ENCODE measurements at places on chromosomes 11 and 22.

DNA sequence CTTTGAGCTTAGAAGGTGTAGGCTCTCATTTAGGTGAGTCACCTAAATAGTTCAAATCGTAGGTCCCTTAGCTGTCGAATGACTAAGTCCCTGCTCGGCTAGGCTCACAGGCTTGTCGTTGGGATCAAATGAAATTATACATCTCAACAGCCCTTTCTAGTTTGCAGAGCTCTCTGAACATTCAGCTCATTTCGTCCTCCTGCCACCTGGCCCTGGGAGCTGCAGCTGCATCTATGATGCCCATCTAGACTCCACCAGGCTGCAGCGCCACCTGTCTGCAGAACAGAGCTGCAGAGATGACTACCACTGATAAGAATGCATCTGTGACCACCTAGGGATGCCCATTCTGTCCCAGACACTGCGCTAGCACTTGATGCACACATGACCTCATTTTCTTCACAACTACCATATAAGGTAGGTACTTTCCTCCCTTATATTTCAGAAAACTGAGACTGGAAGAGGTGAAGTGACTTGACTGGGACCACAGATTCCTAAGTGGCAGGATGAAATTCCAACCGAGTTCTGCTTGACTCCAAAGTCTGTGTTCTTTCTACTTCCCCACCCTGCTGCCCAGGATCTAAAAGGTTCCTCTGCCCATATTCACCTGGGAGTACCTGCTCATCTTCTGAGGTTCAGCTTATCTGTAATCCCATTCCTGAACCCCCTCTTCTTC lies 141.1 kb upstream of the NARS2 start:
- DNase-seq: peak; percentile 89

GRCh38 chr11:72702577-72703241 lies 28.5 kb upstream of the PDE2A start:
- DNase-seq: no peak

DNA sequence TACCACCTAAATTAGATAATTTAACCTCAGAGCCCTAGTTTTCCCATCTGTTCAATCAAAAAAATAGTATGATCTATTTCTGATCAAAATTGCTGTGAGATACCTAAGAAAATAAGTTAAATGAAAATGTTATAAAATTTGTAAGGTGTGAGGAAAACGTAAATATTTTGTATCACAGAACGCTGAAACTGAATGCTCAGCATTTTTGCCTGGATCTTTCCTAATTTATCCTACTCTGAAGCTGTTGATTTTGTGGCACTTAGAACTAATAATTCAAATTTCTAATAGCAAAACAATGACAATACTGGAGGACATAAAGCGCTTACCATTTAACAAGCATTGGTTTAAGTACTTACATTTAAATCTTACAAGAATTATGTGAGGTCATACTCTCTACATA lies 674.2 kb downstream of the FAM181B start:
- DNase-seq: no peak

DNA sequence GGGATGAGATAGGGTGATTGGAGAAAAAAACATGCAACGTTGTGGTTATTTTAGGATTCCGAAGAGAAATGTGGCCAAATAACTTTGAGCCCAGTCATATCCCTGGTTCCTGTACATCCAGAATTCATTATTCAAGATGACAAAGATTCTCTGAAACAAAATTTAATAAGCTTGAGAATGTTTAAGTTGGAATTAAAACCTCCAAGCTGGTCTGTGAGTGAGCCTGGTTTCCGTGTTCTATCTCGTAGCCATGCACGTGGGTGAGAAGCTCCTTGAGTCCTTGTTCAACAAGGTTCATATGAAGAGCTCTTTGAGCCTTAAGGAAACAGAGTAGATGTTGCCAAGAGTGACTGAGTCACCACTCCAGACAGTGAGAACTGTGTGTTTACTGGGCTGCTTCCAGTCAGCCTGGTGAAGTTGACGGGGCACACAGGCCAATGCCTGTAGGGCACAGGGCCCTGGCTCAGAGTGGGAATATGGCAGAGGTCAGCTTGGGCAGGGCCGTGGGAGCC lies 206.5 kb downstream of the NAV2 start:
- peak; percentile 73 for DNase-seq

GRCh38 chr11:90310210-90310609 lies 87.4 kb upstream of the CHORDC1 start:
- DNase-seq: no peak

DNA sequence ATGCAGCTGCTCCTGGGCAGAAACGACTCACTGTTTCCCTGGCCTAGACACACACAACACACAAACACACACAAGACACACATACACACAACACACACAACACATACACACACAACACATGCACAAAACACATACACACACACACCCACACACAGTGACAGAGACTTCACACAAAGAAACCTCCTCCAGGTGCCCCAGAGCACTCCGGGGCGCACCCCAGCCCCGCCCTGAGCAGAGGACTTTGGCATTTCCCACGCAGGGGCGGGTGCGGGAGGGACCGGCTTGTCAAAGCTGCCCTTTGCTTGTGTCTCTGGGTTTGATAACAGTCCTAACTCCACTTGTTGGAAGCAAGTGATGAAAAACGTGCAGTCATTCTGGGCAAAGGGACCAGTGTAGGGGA lies 6.5 kb downstream of the APOBEC3A start:
- no peak for DNase-seq

- DNase-seq: no peak
These were observed 101.9 kb downstream of the IGLL1 start for GRCh38 chr22:23478175-23478574.

DNA sequence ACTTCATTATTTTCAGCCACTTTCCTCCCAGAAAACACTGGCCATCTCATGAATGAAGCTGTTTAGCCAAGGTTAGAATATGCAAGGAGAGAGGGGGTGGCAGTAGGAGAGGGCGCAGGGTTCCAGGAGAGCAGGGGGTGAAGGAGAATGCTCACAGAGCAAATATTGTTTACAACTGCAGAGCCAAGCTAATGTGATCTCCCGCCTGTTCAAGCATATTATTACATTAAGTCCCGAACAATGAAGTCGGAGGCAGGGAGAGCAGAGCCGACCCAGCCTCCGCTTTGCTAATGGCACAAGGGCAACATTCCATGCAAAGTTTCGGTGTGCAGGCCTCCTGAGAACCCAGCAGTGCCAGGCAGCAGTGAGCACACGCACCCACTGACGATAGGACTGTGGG lies 80.1 kb downstream of the MICAL3 start:
- DNase-seq: no peak

- no peak for DNase-seq
These were observed 307.4 kb upstream of the B3GAT1 start for GRCh38 chr11:134719397-134719796.

DNA sequence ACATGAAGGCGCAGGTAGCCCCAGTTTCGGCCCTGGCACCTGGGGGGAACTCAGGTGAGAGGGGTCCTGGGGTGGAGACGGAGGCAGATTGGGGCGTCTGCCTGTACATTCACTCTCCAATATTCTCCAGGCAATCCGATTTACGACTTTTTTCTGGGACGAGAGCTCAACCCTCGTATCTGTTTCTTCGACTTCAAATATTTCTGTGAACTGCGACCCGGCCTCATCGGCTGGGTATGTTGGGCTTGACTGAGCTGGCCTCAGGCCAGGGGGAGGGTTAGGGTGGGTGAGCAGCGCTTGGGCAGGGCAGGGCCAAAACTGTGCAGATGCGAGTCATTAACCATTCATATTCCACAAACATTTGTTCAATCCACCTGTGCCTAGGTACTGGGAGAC lies 1.7 kb downstream of the TM7SF2 start:
- DNase-seq: no peak

DNA sequence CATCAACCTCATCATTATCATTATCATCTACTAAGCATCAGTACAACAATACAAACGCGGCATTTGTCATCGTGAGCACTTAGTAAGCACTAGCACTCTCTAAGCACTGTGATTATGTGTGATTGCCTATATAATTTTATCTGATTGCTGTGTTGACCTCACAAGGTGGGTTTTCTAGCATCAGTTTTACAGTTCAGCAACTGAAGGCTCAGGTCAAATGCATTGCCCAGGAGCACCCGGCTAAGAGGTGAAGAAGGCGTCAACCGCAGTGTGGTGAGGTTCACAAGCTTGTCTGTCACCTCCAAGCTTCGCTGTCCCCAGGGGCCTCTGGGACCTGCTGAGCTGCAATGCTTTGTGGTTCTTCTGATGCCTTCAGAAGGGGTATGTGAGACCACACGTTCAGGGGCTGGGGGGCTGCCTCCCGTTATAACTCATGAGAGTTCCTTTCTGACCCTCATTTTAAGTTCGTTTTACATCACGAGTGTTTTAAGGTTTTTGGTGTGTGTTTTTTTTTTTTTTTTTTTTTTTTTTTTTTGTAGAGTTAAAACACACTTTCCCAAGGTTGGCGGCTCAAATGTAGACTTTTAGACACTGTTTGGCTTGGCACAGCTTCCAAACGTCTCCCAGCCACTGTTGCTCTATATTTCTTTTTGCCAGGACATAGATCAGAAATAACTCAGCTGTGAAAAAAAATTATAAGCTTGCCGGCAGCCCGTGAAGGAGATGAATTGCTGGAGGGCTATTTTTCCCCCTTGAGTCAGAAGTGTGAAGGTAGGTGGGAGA lies 33.8 kb upstream of the SCUBE1 start:
- DNase-seq: no peak

DNA sequence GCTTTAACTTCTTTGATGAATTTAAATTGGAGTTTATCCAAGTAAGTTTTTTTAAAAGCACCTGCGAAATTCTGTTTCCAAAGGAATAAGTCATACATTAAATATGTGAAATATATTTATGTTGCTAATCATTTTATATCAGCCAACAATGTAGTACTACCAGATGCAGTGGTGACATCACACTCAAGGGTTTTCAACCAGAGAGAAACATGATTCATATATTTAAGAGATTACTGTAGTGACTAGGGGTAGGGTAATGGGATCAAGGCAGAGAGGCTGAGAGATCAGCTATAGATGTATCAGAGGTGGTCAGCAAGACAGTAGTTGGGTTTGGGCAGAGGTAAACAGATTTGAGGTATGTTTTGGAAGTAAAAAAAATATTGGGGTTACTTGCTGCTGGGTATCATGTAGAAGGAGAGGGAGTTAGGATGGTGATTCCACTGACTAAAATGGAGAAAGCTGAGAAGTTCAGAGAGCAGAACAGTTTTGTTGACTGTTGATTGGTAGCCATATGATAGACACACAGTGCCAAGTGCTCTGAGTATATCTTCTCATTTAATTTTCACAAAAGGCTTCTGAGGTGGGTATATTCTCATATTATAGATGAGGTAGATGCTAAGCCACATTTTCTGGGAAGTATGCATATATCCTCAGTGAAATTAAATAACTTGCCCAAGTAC lies 39.4 kb downstream of the CEP57 start:
- no peak for DNase-seq

GRCh38 chr11:70360211-70360610 lies 38.1 kb upstream of the CTTN start:
- DNase-seq: no peak

GRCh38 chr11:66580803-66581202 lies 12.1 kb downstream of the CCDC87 start:
- no peak for DNase-seq

DNA sequence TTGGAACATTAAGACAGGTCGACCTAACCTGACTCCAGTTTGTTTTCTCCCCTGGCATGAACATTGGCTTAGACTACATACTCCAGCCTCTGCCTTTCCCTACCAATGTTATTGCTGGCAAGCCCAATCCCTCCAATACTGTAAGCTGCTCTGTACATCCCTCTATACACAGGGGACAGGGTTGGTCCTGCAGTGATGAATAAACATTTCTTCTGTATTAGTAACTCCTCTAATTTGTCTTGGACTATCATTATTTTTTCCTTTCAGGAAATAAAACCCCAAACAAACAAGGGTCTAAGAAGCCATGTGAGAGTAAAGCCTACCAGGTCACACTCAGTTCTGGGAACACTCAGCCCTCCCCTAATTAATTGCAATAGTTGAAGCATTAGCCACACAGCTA lies 35.1 kb upstream of the FJX1 start:
- DNase-seq: no peak

- no peak for DNase-seq
These were observed 1599.2 kb upstream of the TENM4 start for GRCh38 chr11:81039916-81040524.

DNA sequence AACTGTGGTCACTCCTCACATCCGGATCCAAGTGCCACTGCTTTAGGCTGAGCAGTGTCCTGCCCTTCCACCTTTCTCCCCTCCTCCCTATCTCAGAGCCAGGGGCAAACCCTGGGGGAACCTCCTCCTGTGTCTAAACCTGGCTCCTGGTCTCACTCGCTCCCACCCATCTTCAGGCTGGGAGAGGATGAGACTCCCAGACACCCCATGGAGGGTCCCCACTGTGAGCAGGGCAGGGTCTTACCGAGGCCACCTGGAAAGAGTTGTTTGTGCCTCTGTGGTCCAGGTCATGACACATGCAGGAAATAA lies 93.6 kb downstream of the PDE2A start:
- DNase-seq: peak; percentile 15

DNA sequence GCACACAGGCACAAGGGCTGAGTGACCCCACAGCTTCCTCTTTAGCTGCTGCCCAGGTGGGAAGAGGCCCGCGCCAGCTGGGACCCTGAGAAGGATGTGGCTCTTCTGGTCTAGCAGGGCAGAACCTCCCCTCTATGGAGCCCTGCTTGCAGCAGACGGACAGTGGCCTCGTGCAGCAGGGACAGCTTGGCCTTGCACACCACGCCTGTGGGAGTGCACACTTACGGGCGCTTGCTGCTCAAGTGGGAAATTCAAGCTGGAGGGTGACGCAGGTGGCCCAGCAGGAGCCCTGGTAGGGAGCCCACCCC lies 971.4 kb downstream of the BRD1 start:
- no peak for DNase-seq

DNA sequence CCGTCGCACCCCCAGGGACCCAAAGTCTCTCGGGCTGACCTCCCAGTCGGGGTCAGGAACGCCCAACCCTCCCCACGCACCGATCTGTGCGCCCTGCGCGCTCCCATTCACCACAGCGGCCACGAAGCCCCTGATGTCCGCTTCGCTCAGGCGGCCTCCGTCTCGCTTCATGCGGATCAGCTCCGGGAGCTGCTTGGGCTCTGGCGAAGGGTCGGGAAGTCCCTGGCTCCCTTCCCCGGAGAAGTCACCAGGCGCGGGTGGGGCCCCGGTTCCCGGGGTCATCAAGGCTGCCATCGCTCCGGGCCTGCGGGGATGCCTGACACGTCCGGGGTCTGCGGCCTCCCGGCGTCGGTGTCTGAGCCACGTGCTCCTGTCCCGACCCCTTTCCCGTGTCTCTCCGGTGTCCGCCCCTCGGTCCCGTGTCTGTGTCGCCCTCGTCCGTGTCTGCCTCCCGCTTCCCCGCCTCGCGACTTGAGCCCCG lies 356 bp downstream of the TYMP start:
- DNase-seq: peak; percentile 72

- DNase-seq: no peak
These were observed 6.0 kb upstream of the ACER3 start for GRCh38 chr11:76854709-76855108.

- DNase-seq: no peak
These were observed 102.9 kb upstream of the PAX6 start for GRCh38 chr11:31913985-31914384.
